HEK293T (cell line): ENCODE measurements at places on chromosomes 1 and 21.

GRCh38 chr1:155978973-155979429, 654 bp upstream of the ARHGEF2 start:
- no peak for DNase-seq

DNA sequence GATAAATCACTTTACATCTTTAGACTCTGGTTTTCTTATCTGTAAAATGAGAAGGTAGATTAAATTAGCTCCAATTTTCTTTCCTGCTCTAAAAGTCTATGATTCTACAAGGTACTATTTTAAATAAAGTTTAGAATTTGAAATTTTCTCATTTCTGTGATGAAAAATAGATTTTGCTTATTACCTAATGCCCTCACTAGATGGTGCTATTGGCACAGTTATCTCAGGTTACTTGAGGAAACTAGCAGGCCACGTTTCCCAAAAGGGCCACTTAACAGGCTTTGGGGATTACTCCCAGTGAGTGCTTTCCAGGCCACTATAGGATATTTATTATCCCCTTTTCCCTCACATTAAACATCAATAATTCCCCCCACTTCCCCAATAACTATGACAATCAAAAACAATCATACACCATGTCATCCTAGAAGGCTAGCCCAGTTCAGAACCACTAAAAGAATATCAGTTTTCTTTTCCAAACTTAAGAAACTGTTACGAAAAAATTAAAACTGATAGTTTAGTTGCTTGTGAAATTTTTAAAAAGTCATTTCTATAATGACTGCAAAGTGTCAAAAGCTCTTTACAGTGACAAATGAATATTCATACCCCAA, 30.6 kb downstream of the OMA1 start:
- DNase-seq = peak; percentile 78

DNA sequence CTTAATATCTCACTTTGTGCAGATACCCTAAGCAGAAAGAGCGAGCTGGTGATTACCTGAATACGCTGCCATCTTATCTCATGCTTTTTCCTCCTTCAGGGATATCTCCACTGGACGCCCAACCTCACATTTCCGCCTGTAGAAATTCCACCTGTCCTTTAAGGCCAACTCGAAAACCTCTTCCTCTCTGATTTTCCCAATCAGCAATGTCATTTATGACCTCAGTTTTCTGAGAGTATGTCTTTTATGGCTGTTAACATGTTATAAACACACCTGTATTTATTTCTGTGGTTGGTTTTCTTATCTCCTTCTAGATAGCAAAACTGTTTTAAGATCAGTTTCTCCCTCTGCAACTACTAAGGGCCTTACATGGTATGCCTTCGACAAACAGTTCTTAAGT, 41.1 kb downstream of the CD34 start:
- DNase-seq = no peak

- no peak for DNase-seq
Measured at GRCh38 chr1:50305808-50306207, 117.4 kb downstream of the DMRTA2 start.

DNA sequence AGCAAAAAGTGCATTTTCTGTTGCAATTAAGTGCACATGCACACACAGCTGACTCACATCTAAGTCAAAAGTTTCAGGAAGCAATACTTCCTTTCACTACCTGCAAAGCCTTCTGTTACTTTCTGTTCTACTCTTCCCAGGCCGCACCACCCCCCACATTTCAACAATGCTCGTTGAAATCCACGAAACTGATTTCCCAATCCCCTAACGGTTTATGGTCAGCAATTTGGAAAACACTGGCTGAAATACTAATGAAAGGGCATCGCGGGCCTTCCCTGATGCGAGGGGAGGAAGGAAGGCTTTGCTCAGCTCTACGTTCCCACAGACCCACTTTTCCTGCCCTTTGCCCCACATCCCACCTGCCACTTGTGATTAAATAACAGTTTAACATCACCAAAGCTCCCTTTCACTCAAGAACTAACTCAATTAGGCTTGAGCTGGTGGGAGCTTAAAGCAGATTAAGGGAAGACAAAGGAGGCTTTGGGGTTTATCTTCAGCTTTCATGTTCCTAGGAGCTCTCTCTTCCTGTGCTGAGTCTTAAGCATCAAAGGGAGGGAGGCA, 243.2 kb upstream of the RAB4A start:
- no peak for DNase-seq

DNA sequence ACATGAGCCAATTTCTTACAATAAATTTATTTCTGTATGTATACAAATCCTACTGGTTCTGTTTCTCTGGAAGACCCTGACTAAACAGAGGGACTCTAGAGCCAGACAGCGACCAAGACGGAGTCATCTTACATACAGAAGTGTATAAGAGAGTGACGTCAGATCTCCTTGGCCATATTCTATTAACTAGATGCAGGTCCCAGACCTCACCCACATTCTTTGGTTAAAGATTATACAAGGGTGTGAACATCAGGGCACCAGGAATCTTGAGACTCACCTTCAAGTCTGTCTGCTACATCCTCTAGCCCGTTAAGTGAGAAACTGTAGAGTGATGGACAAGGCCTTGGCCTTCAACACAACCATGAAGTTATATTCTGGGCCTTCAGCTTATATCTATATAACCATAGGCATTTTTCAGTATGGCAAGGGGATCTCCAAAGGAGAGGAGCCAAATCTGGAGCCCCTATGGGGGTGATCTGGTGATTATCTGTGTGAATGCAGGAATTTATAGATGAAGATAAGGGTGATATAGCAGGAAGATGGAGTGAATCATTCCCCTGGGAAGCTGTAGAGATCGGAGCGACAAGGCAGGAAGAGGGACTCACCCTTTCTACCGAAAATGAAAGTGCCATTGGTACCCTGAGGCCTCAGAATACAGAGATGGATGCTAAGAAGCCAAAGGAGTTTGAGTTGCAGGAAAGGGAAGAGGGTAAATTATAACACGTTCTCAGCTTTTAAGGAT, 83.9 kb downstream of the ADAMTS1 start:
- no peak for DNase-seq

DNA sequence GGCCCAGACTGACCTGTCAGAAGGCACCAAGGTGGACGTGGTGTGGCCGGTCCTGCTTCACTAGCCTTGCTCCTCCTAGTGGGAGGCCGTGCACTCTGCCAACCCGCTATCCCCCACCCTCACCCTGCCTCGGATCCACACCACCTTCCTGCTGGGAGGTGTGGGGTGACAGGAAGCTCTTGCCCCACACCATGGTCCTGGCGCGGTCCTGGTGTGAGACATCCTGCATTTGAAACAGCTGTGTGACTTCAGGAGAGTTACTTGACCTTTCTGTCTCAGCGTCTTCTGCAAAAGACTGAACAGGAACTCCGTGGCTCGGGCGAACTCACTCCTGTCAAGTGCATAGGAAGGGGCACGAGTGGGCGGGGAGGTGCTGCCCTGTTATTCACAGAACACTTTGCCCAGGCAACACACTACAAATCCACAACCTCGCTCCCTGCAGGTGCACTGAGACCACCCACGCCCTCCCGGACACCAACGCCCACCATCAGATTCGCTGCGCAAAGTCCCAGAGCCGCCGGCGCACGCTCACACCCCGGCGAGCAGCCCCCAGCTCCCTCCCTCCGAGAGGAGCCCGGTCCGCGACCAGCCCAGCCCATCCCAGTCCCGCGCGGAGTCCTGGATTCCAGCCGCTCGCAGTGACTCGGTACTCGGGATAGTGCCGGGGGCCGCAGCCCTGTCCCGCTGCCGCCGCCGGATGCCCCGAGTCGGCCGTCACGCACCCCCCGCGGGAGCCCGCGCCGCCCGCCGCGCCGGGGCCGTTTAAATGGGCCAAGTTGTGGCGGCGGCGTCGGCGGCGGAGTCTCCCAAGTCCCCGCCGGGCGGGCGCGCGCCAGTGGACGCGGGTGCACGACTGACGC, at the start of gene SAMD11:
SAMD11 (plus strand) TSS at position 793 of the 860 bp plus-strand sequence. CDS start 509 bp downstream, outside the sequence.
- peak; percentile 58 for DNase-seq

DNA sequence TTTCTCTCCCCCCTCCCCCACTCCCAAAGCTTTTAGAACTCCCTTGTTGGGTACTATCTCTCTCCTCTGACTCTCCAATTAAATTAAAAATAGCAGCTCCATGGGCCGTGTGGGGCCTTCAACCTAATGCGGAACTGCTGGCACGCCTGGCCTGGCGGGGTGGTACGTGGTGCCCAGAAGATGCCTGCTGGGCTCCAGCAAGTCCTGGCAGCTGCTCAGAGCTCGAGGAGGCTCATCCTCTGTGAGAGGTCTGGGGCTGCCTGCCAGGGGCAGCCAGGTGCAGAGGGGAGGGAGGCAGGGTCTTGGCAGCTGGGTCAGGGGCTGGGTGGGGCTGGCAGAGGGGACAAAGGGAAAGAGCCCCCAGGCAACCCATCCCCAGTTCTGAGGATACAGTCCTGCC, 74.4 kb downstream of the ACTL8 start:
- no peak for DNase-seq

DNA sequence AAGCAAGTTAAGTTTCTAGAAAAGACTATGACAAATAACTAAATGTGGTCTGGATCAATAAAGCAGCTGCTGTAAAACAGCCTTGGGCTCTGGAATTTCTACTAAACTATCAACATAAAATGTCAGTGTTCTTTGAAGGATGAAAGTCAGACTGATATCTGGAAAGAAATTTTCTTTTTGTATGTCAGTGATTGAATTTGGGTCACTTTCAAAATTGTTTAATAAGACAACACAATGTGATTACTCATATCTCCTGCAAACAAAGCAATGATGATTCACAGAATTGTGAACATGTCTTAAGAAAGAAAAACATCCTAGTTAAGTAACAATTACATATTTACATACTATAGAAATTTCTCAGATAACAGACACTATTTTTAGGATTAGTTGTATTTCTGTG, 826.4 kb downstream of the PLA2G4A start:
- DNase-seq = no peak

- DNase-seq = no peak
Measured at GRCh38 chr1:52189898-52190480, 48.1 kb downstream of the ZFYVE9 start.

DNA sequence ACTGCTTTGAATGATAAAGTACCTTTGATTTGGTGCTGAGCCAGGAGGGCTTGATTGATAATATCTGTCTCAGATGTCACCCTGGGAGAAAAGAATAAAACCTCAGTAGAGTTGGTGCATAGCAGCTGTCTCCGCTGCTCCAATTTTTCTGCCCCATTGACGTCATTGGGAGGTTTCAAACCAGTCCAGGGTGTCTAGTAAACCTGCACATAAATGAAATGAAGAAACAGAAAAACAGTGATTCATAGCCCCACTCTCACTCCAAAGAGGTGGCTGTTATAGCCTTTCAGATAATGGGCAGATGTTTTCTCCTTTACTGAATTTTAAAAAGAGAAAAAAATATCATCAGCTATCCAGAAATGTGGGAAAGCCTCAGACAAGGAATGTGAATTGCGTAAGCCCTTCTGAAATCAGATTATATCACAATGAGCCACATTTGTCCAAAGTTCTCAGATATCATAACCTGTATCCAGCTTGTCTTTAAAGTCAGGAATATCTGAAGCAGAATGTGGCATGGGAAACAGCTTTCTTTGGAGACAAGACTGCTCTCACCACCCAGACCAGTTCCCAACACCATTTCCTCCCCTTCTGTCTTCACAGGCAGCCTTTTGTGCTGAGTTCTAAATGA, 351.3 kb upstream of the SGIP1 start:
- peak; percentile 41 for DNase-seq

DNA sequence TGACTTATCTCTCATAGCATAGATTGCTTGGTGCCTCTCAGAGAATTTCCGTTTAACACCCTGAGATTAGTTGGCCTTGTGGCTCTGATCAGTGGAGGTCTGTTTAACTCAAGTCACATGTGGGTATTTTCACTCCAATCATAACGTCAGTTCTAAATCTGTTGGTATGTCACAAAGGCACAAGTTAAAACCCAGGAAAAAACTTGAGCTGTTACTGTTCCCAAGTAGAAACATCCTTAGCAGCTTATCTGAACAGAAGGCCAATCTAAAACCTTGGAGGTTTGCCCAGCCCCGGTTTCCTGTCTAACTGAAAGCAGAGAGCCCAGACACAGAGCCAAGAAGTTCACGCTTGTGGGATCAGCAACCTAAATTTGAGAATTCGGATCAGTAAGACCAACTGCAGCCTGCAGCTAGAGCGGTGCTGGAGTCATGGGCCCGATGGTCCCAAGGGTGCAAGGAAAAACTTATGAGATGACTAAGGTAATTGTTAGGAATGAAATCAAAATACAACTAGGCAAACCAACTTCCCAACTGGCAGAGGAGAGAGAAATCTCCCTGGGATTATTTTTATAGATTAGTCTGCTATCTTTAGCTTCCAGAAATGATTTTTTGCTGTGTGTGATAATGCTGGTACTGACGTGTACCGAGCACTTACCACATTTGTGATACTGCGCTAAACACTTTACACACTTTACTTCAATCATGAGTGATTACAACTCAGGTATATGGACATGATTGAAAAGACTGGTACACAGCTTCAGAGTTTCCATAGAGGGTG, 90.2 kb upstream of the C1orf21 start:
- DNase-seq = no peak

DNA sequence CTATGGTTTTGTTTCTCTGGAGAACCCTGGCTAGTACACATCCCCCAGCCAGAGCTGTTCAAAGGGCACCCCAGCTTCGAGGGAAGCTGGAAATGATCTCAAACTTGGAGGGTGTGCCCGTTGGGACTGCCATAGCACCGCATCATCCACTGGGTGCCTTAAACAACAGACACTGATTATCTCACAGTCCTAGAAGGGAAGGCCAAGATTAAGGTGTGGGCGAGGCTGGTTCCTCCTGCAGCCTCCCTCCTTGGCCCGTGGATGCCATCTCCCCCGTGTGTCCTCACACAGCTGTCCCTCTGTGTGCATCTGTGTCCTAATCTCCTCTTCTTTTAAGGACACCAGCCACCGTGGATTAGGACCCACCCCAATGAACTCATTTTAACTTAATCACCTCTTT, 4.2 kb upstream of the IBA57 start:
- DNase-seq = no peak

DNA sequence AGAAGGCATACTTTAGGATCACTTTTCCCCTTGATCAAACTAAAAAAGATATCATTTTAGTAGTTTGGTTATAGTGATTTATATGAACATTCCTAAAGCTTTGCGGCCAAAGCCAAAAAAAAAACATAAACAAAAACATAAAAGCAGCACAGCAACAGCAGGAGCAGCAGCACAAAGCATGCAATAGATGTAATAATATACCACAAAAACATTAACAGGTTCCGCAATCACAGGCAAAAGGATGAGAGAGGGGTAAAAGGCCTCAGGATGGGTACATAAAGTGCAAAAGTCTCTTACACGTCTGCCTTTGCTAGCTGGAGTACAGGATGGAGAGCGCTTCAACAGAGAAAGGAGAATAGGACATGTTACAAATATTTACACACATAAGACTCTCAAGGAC, 119.0 kb downstream of the COQ8A start:
- DNase-seq = no peak

GRCh38 chr21:18153063-18153462, 91.6 kb upstream of the CHODL start:
- no peak for DNase-seq

DNA sequence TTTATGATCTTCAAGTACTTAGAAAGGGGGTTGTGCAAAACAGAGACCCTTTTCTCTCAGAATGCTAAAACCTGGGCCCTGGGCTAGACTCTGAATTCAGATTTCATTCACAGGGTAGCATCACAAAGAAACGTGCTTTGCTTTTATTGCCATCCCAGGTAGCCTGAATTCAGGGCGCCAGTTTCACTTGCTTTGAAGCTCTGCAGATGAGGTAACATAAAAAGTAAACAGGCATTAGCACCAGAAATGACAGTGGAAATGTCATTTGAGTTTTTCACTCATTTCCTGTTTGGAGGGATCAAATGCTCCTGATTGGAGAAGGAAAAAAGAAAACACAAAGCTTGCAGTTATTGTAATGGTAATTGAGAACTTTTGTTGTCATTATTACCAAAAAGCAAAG, 2.6 kb downstream of the SYPL2 start:
- no peak for DNase-seq

GRCh38 chr1:37047542-37047941, 13.2 kb upstream of the GRIK3 start:
- DNase-seq = no peak
